ENCODE measurements at places on chromosomes 11 and 22. TPM values are rescaled to one million over a fixed set of nuclear protein-coding genes. Genes with fewer than 3 reads are reported as not detected.

Gene TTC12
- 5.7 TPM for total RNA-seq

Gene SAA4
- total RNA-seq = not detected

Gene PATE4
- not detected for total RNA-seq

Gene CATSPERZ
- 3.3 TPM for total RNA-seq

Gene UBQLN3
- not detected for total RNA-seq

Gene B4GALNT4
- total RNA-seq = 14.8 TPM

Gene SGSM1
- total RNA-seq = 1.1 TPM

Measured in A549 treated with dexamethasone at 1 μM for 4 hours (cell line).